H4 (cell line): ENCODE measurements at places on chromosomes 1 and 21. TPM values are rescaled to one million over a fixed set of nuclear protein-coding genes. Genes with fewer than 3 reads are reported as not detected.

- DNase-seq, result no peak
These were observed 28.2 kb upstream of the RGL1 start for GRCh38 chr1:183776731-183777130.

DNA sequence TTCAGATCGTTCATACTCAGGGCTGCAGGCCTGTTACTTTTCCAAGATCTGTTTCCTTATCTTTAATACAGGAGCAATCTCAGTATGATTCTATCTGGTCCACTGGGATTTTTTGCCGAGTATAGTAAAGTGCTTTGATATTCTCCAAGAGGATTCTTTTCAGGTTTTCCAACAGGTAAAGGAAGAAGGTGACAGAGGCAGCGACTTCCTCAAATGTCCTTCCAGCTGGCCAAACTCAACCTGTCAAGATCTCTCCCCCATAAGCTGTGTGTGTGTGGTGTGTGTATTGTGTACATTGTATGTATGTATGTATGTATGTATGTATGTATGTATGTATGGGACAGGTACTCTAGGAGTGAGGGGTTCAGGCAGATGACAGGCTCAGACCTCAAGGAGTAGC is 1.1 kb downstream of the AKR1A1 start:
- DNase-seq, result no peak

- DNase-seq, result no peak
These were observed 225.4 kb upstream of the NRIP1 start for GRCh38 chr21:15289896-15290841.

- DNase-seq, result no peak
These were observed 586 bp upstream of the AGPAT3 start for GRCh38 chr21:43864313-43864961.

The DNAJC6 gene
- 9.4 and 19.3 TPM in 2 replicates for total RNA-seq

The SOAT1 gene
- total RNA-seq, result 20.9 and 39.3 TPM in 2 replicates

GRCh38 chr1:216903382-216903740 is 180.1 kb upstream of the ESRRG start:
- peak; percentile 8 for DNase-seq

DNA sequence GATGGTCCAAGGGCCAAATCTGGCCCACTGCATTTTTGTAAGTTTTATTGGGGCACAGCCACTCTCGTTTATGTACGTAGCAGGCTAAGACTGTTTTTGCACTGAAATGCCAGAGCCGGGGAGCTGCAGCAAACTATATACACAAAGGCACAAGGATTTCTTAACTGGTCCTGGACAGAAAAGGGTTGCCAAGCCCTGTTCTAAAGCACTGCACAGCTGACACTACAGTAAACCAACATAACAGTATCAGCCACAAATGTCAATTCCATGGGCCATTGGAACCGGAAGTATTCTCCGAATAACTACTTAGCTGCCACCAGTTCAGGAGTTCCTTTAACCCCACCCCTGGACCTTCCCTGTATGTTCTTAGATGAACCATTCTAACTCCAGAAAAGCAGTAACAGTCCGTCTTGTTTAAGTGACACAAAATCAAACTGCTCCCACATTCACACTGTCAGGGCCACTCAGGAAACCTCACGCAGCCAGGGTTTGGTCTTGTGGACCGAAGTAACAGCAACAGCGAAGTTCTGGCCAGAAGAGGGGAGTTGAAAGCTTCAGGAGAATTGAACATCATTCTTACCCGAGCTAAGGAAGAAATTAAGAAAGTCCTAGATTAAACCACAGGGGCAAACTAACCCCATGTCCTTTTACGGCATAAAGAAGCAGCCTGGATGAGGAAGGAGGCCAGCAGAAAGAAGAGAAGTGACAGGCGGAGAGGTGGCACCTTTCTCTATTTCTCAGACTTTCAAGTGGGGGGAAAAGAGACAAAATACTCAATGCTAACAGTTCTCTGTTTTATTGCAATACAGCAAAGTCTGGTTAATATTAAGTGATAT is 49.2 kb downstream of the COQ8A start:
- no peak for DNase-seq

GRCh38 chr1:68409426-68409825 is 40.3 kb downstream of the RPE65 start:
- DNase-seq, result peak; percentile 62

DNA sequence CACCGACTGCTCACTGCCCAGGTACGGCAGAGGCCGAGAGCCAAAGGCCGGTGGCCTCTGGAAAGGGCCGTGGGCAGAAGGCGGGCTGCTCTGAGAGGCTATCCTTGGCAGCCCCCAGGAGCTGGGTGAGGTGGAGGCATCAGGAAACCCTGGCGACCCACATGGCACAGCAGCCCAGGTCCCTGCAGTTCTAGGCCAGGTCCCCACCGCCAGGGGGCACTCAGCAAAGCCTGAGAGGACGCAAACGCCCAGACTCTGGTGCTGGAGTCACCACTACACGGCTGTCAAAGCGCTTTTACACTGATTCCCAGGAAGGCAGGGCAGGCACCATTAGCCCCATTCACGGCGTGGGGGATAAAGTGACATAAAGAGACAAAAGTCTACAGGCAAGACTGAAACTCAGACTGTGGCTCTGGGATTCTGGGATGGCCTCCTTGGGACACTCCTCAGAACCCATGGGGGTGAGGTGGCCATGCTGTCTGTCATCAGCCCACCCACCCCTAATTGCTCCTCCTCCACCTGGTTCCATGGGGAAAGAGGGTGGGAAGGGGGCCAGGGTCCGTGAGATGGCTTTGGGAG is 4.9 kb downstream of the PLEKHG5 start:
- peak; percentile 60 for DNase-seq

GRCh38 chr1:21546122-21546825 is 37.1 kb downstream of the ALPL start:
- DNase-seq, result no peak

DNA sequence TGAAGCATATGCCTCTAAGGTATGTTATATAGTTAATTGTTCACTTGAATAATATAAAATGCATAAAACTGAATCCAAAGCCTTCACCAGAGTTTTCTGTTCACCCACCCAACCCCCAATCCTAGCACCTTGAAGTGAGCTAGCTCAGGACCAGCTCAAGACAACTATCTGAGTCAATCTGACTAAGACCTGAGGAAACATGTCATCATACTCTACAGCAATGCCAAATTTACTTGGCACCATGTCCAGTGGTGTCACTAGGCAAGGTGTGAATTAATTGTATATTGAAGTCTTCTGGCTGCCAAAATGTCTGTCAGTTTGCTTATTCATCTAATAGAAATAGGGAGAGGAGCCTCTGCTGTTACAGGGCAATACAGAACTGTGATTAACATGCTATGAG is 3.8 kb downstream of the DNASE2B start:
- no peak for DNase-seq

The ALDH4A1 gene
- total RNA-seq, result 2.5 and 3.3 TPM in 2 replicates

- no peak for DNase-seq
These were observed 42.9 kb downstream of the ACTL8 start for GRCh38 chr1:17798011-17798410.

GRCh38 chr1:198934901-198935305 is 296.1 kb downstream of the PTPRC start:
- peak; percentile 26 for DNase-seq

- no peak for DNase-seq
These were observed 28.5 kb downstream of the TRPM2 start for GRCh38 chr21:44381874-44382273.

DNA sequence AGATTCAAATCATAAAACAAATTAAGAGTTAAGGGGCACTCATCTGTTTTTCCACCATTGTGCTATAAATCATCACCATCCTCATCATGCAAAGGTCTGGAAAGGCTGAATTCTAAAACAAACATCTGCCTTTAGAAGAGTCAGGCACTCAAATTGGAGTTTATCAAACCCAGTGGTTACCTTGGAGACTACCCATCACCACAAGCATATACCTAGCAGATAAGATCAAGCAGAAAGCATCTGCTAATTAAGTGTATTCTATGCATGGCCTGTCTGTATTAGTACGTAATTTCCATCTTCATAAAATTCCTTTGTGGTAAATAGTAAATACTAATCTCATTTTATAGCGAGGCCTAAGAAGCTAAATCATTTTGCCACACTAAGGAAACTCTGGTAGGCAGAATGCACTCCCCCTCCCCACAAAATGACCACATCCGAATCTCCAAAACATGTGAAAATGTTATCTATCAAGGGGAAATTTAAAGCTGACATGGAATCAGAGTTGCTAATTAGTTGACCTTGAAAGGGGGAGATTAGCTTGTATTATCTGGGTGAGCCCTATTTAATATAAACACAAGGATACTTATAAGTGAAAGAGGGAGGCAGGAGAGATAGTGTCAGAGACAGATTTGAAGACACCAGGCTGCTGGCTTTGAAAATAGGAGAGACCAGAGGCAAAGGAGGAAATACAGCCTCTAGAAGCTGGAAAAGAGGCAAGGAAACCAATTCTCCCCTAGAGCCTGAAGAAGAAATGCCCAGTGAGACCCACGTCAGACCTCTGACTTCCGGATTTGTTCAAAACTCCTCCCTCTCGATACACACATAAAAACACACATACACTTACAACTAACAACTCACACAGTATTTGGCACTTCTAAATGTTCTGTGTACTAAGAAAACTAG is 23.2 kb downstream of the ARID4B start:
- no peak for DNase-seq

GRCh38 chr1:161763522-161764098 is 2.5 kb upstream of the ATF6 start:
- DNase-seq, result no peak

DNA sequence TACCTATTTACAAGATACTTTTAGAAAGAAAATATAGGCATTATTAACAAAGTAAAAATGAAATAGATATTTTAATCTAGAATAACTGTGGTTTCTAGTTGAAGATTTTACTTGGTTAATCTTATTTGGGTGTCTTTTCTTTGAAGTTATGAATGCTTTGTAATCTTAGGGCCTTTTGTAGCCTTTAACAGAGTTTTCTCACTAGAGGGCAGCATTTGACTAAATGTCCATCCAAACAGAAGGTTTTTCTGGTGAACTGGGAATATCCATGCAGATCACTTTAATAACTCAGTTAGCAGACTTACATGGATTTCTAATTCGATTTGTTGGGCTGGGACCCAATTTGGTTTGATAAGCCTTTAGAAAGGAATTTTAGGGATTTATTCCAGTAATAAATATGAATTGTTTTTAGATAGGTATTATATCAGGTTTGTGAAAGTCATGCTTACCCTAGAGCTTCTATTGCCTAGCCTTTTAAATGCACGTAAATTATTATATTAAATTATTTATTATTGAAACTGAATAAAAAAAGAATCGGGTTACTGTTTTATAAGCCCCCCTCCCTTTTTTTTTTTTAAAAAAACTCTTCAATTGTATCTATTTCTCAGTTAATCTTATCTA is 119.7 kb downstream of the ZNF326 start:
- peak; percentile 29 for DNase-seq

The B3GALT6 gene
- 20.5 and 29.6 TPM in 2 replicates for total RNA-seq

The NTMT2 gene
- not detected in 2 replicates for total RNA-seq

The DNAH14 gene
- not detected in 2 replicates for total RNA-seq

GRCh38 chr1:103160281-103160680 is 52.0 kb upstream of the COL11A1 start:
- peak; percentile 39 for DNase-seq

DNA sequence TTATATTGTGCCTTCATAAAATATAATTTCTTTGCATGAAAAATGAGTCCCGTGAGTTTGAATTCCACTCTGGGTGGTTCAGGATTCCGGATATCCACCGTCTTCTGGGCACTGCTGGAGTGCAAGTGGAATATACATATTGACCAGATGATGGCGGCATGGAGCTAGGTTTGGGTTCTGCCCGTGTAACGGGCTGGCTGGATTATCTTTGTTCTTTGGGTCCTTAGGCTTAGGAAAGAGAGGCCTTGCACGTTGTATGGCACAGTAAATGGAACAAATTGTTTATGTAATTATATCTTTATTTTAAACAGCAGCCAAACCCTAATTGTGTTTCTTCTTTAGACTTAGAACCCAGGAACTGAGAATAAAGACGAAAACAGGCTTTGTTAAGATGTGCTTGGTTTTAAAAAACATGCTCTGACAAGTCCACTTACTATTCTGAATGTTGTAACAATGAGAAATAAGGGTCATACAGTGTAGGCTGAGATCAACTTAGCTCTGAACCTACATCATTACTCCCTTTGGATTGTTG is 13.5 kb upstream of the ACBD6 start:
- DNase-seq, result peak; percentile 74

The ASTN1 gene
- total RNA-seq, result 0.43 and 0.85 TPM in 2 replicates
